Progenitor cell of endocrine pancreas (in vitro differentiated cells): ENCODE measurements at places on chromosomes 2 and 18. TPM values are rescaled to one million over a fixed set of nuclear protein-coding genes. Genes with fewer than 3 reads are reported as not detected.

Gene TRIB2
- 56.6 and 57.8 TPM in 2 replicates for total RNA-seq

DNA sequence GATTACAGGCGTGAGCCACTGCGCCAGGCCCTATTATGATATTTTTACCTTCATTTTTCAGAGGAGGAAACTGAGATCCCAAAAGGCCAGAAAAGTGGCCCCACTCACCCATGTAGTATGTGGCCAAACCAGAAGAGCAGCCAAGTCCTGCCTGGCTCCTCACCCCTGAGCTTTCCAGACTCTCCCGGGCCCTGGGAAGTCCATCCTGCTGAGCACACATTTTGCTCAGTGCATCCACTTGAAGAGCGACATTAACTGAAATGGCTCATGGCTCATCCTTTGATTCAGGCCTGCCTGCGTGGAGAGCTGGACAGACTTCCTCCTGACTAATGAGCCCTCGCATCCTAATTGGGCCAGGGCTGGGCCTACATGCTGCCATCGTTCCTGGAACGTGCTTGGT is 9.5 kb upstream of the NGEF start:
- DNase-seq: no peak

- no peak for DNase-seq
These were observed 5.1 kb downstream of the TIMM21 start for GRCh38 chr18:74153377-74153776.

DNA sequence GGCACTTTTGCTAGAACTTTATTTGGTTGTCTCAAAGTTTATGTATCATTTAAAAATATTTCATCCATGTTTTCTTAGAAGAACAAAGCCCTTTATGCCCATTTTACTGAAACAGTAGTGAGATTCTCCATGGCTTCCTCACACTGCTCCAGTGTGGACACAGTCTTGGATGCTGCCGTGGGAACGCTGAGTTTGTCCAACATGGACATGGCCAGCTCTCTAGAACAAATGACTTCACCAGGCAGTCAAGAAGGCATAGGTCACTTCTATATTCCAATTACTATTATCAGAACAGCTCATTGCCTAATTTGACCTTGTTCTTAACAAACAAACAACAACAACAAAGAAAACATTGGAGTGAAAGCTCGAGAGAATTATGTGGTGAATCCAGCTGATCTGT is 414.1 kb upstream of the ID2 start:
- DNase-seq: no peak

DNA sequence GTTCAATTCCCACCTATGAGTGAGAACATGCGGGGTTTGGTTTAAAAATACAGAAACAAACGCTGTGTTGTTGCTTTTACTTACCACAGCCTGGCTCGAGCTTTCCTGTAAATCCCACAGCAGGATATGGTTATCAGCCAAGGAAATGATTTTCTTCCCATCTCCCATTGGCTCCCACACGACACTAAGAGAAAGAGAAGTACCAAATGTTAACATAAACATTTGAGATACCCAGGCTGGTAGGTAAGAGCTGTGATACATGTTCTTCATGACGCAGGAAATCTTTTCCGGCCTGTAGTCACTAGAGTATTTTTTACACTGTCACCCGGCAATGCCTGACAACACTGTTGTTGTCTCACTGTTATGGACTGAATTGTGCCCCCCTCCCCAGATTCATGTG is 163.6 kb downstream of the EIPR1 start:
- DNase-seq: no peak

- DNase-seq: no peak
These were observed 272.3 kb upstream of the PKDCC start for GRCh38 chr2:41775366-41776025.

GRCh38 chr2:238998801-238999200 is 150.9 kb downstream of the TWIST2 start:
- DNase-seq: no peak
